ENCODE measurements at places on chromosomes 1 and 21.

DNA sequence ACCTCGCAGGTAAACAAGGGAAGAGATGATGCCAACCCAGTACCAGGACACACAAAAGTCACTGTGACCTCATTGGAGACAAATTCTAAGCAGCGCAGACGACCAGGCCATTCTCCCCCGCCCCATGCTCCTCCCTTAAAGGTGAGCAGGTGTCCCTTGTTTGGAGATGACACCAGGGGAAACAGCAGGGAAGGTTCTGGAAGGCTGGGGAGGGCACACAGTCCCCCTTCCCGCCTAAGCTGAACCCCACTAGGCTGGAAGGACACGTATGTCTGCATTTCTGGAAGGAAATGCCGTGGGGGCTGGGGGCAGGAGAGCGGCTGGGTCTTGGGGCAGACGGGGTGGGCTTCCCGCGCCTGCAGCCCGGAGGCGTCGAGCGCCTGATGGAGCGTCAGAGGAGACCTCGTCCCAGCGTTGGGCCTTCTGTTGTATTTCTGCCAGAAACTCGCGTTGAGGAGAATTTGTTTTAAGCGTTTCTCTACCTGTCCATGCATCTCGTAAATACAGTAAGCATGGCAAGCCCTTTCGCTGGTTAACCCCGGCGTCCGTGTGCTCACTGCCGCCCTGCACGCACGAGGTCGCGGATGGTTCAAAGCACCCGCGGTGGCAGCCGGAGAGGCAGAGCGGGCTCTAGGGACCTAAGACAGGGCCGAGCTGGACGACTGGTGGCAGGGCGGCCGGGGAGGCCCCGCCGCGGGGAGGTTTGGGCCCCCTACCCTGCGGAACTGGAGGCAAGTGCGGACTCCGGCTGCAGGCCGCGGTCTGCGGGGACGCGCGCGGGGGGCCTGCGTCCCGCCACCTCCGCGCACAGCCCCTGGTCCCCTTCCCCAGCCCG, 1.2 kb upstream of the LHX4 start:
- DNase-seq = no peak

GRCh38 chr1:31444725-31445448, 31.9 kb downstream of the SERINC2 start:
- DNase-seq = no peak

DNA sequence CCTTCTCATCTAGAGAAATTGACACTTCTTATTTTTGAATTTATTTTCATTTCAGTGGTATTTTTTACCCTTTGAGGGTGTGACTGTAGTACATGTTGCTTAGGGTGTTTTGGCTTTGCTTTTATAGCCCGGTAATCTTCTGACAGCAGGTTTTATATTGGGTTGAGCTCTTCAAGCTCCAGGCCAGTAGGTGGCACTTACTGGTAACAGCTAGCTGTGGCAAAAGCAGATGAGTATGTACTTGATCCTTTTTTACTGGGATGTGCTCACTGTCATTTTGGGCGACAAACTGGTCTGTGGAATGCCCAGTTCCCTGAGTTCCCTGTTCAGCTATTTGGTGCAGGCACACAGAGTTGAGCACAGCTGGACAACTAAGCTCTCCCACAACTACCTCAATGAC, 916.2 kb upstream of the B3GALT2 start:
- no peak for DNase-seq

DNA sequence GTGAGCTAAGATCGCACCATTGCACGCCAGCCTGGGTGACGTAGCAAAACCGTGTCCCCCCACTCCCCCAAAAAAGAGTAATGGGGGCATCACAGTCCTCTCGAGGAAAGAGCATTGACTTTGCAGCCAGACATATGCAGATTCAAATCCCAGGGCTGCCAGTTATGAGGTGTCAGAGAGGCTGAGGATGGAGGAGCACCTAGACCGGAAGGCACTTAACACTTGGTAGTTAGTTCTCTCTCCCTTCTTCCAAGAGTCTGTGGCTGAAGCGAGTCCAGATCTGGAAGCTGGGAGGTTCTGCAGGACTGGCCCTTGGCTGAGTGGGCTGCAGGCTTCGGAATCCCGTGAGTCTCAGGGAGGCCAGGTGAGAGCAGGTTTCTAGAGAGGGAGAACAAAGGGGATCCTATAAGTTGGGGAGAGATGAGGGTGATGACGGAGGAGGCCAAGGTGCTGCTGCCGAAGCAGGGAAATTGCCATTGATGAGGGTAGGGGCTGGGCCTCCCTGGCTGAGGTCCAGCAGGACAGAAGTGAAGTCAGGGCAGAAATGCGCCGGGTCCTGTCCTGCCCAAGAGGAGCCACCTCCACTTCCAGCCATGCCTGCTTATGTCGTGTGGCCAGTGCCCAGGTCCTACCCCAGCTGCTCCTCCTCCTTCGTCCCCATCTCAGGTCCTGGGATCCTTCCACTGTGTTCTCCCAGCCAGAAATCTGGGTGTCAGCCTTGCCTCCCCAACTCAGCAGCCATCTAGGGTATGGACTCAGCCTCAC, 13.3 kb upstream of the SPOCD1 start:
- DNase-seq = no peak

DNA sequence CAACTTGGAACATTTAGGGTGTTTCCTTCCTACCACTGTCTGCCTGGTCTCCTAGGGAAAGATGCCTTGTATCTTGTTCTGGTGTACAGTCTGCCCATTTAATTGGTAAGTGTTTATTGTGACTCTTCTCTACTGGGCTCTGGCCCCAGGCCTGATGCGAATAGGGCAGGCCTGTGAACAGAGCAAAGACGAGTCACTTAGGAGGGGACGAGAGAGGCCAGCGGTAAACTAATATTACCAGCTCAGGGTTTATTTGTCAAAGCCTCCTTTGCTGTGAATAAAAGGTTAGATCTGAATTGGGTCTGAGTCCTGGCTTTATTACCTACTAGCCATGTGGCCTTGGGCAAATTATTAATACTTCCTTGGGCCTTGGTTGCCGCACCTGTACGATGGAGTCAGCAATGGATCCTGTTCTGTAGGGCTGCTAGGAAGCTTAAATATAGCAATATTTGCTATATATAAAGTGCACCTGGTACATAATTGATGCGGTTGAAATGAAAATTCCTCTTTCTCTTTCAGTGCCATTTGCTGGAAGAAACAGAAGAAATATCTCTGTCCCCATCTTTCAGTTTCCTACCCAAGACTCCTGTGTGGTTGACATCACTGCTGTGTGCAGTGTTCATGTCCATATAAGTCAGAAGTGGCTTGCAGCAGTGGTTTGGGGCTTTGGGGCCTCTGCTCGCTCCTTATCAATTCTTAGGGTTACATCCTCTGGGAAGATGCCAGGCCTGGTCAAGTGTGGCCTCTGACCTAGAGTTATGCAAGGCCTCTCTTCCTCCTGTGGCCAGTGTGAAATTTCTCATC, 32.4 kb downstream of the MAPKAPK2 start:
- no peak for DNase-seq

GRCh38 chr21:35582731-35583130, 477.6 kb downstream of the SETD4 start:
- no peak for DNase-seq

GRCh38 chr21:34670962-34671348, 2.2 kb downstream of the CLIC6 start:
- no peak for DNase-seq

GRCh38 chr1:93000751-93001175, 39.5 kb upstream of the DIPK1A start:
- no peak for DNase-seq

DNA sequence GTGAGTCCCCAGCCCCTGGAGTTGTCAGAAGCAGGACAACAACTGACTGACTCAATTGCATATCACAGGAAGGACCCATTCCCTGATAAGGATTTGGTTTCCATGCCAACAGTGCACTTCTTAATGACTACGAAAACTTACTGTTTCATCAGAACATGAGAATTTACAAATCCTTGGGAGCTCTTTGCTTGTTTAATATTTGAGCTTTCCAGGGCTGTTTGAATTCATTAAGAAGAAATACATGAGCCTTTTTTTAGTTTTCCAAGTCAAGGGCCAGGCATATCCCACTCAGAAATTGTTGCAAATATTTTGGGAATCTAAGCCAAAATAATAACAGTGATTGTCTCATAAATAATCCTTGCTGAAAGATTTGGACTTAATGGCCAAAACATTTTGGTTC, 27.2 kb upstream of the COL24A1 start:
- no peak for DNase-seq

- peak; percentile 64 for DNase-seq
Measured at GRCh38 chr1:66445492-66446181, 88.3 kb upstream of the SGIP1 start.

- DNase-seq = no peak
Measured at GRCh38 chr1:214638459-214638807, 35.4 kb downstream of the CENPF start.

GRCh38 chr1:63794939-63795378, 21.1 kb downstream of the ROR1 start:
- DNase-seq = no peak

GRCh38 chr1:23184212-23184934, 15.7 kb upstream of the LUZP1 start:
- DNase-seq = peak; percentile 77

DNA sequence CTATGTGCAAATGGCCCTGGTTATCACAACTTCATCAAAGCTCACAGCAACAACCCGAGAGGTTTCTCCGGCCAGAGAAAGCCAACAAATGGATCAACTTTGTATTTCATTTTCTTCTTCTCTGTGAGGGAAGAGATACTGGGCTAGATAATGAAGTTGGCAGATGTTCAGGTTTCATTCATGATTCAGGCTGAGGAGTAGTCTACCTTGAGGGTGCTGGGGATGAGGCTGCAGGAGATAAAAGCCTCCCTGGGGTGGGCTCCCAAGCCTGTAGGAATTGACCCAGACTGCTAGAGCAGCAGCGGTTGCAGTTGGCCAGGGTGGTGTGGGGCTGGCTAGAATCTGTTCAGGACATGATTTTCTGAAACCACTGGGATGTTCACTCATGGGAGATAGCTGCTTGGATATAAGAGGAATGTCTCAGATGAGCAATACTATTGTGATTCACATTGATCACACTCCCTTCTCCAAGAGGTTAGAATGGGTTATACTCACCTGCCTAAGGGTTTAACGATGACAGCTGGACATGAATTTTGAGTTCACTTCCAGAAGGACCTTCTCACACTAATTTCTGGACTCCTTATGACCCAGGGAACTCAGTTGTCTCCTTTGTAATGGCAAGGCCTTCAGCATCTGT, 64.0 kb downstream of the SYT6 start:
- DNase-seq = no peak

DNA sequence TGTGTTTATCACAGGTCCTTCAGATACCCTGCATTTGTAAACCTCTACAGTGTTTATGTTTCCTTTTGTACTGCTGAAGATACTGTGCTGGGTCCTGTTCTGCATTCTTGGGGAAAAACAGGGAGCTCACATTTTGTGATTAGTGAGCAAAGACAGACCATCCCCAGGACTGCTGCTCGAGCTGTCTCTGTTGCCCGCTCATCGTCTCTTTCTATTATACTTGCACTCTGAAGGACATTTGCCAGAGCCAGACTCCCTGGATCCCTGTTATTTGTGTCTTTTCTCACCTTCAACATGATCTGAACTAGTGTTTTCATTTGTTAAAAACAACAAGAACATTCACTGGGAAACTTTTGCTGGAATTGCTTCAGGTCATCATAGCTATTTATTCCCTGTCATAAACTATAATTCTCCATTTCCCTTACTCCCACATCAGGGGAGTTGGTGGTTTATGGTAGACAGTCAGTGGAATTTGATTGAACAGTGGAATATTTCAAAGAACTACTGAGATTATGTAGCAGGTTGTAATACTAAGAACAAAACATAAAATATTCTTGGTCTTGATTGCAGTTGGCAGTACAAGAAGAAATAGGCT, 53.0 kb downstream of the PRRX1 start:
- no peak for DNase-seq

- DNase-seq = peak; percentile 74
Measured at GRCh38 chr1:16442265-16442664, 1.7 kb downstream of the NECAP2 start.

GRCh38 chr1:215501496-215501895, 65.6 kb upstream of the KCTD3 start:
- no peak for DNase-seq

- no peak for DNase-seq
Measured at GRCh38 chr1:159054427-159054826, 22.1 kb downstream of the AIM2 start.

GRCh38 chr1:26956321-26956720, 3.9 kb downstream of the KDF1 start:
- DNase-seq = no peak

GRCh38 chr1:148263128-148263905, 111.2 kb upstream of the NBPF11 start:
- peak; percentile 88 for DNase-seq

- no peak for DNase-seq
Measured at GRCh38 chr1:45103534-45103933, 91.5 kb downstream of the UROD start.

- no peak for DNase-seq
Measured at GRCh38 chr1:67747671-67748546, 62.9 kb downstream of the GADD45A start.

DNA sequence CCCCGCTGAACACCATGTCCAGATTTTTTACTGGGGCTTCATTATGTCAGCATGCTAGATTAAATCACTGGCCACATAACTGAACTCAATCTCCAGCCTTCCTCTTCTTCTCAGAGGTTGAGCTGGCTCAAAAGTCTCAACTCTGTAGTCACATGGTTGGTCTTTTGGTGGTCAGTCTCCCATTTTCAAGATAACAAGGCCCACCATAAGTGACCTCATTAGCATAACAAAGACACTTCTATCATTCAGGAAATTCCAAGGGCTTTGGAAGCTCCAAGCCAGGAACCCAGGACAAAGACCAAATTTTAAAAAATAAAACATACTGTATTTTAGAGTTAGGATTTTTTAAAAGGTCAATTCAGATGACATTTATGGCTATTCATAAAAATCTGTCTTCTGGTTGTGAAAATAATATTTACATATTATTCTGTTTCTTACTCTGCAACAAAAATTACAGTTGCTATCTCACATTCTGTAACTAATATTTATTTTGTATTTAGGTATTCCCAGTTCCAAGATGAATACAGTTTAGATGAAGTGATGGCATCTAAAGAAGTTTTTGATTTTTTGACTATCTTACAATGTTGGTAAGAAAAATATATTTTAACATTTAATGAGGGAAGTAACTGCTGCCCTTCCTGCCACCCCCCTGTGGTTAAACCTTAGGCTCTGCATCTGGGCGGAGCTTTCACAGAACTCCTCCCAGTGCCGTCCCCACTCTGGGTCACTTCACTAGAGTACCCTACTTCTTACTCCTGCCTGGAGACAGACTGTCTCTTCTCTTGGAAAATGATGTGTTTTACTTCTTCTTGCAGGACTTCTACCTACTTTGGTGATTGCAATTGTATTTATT, 49.3 kb downstream of the SCP2 start:
- DNase-seq = peak; percentile 35

GRCh38 chr1:6392809-6393399, 663 bp downstream of the ACOT7 start:
- DNase-seq = peak; percentile 32
